Glutamatergic neuron (in vitro differentiated cells): ENCODE measurements at places on chromosomes 5 and 9.

GRCh38 chr5:37881359-37881758, 41.5 kb upstream of the GDNF start:
- DNase-seq, result no peak

DNA sequence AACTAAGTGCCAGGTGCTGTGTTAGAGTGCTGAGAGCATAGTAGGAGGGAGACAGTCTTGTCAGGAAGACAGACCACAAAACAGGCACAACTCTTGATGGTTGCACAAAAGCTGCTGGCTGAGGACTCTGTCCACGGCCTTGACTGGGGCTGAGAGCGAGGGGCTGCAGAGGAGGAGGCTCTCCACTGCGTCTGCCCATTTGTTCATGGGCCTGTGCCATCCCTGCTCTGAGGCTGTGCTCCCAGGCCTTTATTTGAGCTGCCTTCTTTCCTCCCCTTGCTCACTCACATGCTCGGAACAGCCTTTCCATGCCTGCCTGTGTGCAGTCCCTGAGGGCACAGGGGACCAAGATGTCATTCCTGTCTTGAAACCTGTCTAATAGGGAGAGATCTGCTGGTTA, 147.8 kb downstream of the CACNA1B start:
- DNase-seq, result no peak

GRCh38 chr9:119343059-119343990, 25.9 kb downstream of the BRINP1 start:
- DNase-seq, result no peak

DNA sequence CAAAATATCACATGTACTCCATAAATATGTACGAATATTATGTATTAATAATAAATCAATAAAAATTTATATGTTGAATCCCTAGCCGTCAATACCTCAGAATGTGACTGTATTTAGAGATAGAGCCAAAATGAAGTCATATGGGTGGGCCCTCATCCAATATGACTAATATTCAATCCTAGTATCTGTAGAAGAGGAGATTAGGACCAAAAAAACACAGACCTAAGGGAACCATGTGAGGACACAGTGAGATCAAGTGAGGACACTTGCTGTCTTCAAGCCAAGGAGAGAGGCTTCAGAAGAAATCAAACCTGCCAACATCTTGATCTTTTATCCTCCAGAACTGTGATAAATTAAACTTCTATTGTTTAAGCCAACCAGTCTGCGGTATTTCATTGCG, 3.7 kb upstream of the AMACR start:
- no peak for DNase-seq

DNA sequence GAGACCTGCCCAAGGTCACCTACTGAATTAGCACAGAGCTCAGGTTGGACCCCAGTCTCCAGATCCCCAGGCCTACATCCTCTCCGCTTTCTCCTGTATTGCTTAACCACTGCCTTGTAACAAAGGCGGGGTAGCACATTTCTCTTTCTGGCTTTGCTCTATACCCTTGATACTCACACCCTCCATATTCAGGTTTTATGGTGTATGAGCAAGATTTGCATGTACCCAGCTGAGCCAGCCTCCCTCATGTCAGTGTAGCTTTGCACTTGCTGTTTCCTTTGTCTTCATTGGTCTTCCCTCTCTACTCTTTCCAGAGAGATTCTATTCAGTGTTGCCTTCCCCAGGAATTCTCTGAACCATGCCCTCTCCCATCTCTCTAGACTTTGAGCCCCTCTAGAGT, 19.6 kb upstream of the ZCCHC7 start:
- DNase-seq, result no peak

GRCh38 chr5:116084287-116084691, 536 bp upstream of the COMMD10 start:
- DNase-seq, result no peak

DNA sequence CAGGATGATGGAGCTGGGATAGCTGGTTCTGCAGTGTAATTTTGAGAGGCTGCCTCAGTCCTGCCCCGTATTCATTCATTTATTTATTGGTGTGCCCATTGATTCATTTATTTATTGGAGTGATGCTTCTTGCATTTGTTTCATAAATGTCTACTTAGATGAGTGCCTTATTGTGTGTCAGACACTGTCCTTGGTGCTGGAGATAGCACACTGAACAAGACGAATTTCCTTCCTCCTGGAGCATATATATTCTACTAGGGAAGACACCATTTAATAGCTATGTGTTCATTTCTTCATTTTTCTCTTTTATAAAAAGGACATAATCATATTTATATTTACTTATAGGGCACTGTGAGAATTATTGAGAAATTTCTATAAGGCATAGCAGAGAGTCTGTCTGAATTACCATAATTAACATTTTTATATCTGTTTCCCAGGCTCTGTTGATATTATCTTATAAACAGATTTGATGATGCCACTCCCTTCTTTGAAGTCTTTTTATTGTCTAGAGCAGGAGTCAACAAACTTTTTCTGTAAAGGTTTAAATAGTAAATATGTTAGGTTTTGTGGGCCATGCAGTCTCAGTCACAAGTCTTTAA, 433.9 kb upstream of the ZNF608 start:
- DNase-seq, result no peak

DNA sequence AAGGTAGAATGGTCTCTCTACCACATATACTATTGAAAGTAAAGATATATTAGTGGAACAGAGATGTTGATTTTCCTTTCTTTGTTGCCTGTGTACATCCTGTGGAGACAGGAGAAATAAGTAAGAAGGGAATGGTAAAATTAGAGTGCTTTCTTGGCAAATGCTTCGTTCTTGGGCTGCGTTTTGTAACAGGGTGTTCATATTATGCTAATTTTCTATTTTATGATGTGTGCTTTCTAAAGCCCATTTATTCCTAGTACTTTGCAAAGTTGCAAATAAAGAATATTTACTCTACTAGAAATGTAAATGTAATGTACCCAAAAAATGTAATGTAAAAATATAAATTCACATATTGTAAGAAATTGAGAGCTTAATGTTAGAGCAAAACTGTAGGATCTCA, 40.5 kb upstream of the RIOK2 start:
- no peak for DNase-seq

- DNase-seq, result peak; percentile 70
Observed at GRCh38 chr9:33415501-33416038, 13.2 kb upstream of the AQP7 start.

DNA sequence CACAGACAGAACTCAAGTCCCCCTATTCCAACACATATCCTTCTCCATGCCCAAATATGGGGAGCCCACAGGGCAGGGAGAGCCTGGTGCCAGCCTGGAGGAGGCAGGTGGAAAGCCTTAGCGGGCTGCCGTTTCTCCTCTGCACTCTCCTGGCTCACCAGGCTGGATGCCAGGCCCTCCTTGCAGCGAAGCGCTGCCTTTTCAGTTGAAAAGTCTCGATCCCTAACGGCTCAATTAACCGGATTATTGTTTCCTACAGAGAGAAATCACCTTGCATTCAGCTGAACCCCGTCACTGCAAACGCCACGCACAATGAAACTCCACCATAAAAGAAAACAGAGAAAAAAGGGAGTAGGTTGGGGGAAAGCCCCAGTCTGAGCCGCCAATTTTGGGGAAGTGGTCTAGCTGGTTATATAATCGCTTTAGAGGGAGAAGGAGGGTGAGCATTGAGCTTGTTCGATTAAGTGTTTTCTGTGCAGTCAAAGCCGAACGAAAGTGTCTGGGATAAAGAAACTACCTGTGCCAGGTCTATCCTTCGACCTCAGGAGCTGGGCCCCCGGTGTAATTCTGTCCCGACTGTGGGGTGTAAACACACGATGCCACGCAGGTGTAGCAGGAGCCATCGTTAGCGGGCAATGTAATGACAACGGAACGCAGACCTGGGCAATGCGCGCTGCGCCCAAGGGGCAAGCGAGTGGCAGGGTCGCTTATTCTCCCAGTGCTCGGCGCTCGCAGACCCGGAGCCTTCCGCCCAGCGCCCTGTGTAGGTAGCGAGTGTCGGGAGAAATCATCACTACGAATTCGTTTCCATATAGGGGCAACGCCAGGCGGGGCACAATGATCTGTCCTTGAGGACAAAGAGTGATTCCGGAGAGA, 3.8 kb downstream of the BARHL1 start:
- peak; percentile 41 for DNase-seq

GRCh38 chr5:132591145-132591544, 34.4 kb downstream of the RAD50 start:
- no peak for DNase-seq

DNA sequence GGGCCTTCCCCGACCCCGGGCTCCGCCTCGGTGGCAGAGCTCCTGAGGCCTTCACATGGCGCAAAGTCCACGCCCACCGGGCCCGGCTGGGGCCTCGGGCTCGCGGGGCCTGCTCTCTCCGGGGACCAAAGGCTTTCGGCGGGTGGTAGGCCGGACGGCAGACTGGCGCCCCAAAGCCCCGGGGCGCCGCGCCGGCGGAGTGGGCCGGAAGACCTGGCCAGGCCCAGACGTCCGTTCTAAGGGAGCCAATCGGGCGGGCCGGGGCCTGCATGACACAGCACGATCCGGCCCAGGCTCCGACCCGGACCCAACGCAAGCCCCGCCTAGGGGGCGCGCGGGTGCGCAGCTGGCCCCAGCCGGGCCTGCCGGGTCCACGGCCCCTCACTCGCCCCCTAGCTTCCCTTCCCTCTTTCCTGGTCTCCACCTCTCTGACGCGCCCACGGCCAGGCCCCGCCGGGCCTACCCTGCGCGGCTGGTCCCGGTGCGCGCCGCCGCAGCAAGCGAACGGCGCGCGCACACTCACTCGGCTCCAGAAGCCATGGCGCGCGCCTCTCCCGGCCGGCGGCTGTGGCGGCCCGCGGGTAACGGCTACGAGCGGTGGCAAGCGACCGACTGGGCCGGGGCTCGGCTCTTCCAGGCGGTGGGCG, 488 bp downstream of the VCP start:
- DNase-seq, result peak; percentile 79

- DNase-seq, result no peak
Observed at GRCh38 chr9:69178583-69179011, 4.5 kb downstream of the TJP2 start.

GRCh38 chr9:15529566-15530324, 19.0 kb upstream of the PSIP1 start:
- no peak for DNase-seq

- DNase-seq, result no peak
Observed at GRCh38 chr9:105712773-105713172, 18.4 kb downstream of the TMEM38B start.
